ENCODE measurements at places on chromosomes 1 and 21. TPM values are rescaled to one million over a fixed set of nuclear protein-coding genes. Genes with fewer than 3 reads are reported as not detected.

DNA sequence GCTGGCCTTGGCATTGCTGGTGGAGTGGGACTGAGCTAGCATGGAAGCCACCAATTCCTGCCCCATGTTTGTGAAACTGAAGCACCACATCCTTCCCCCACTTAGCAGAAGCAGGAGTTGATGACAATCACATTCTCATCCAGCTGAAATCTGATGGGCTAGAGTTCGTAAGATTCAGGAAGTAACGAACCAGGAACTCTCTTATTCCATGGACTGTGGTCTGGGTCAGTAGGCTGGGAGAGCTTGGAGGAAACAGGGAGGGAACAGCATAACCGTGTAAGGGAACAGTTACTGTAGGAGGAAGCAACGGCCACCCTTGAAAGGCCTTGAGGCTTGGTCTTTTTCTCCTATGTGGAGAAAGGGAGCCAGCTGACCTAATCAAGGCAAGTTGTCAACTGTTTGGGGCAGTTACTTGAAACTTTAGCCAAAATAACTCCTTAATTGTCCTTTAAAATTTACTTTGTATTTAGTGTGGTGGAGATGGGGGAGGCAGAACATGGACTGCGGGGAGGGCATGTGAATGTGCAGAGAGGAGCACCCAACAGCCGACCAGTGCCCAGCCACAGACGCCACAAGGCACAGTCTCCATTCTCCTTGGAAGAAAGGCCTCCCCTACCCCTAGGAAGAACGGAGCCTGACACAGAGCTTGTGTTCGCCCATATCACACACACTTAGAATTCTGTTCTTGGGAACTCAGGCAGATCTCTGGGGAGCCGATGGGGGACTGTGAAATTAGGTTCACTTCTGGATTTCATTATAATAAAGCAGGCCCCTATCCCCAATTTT is 2.0 kb upstream of the COQ8A start:
- no peak for DNase-seq

- no peak for DNase-seq
Measured at GRCh38 chr21:26212220-26212619, 41.6 kb upstream of the APP start.

- DNase-seq: no peak
Measured at GRCh38 chr1:29396438-29397255, 160.3 kb downstream of the PTPRU start.

The BSND gene
- not detected for total RNA-seq

The WNT3A gene
- not detected for total RNA-seq

The OLFML2B gene
- total RNA-seq: 0.94 TPM

Data from occipital lobe (tissue), 3 donors.